ENCODE measurements at places on chromosomes 13 and 19.

GRCh38 chr13:83780227-83780626 lies 102.0 kb downstream of the SLITRK1 start:
- peak; percentile 63 for DNase-seq

DNA sequence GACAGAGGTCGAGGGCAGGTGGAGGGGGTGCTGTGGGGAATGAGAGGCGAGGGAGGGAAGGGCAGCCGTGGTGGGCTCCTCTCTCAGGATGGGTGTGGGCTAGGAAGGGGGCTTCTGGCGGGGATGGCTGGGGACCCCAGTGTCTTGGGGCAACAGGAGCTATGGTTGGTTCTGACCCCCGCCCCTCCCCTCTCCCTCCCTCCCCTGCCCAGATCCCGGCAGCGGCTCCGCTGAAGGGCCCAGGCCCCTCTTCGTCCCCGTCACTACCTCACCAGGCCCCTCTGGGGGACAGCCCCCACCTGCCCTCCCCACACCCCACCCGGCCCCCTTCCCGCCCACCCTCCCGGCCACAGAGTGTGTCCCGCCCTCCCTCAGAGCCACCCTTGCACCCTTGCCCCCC lies 19.3 kb upstream of the EHD2 start:
- DNase-seq = no peak

GRCh38 chr19:18009412-18010066 lies 1.6 kb downstream of the ARRDC2 start:
- DNase-seq = no peak

DNA sequence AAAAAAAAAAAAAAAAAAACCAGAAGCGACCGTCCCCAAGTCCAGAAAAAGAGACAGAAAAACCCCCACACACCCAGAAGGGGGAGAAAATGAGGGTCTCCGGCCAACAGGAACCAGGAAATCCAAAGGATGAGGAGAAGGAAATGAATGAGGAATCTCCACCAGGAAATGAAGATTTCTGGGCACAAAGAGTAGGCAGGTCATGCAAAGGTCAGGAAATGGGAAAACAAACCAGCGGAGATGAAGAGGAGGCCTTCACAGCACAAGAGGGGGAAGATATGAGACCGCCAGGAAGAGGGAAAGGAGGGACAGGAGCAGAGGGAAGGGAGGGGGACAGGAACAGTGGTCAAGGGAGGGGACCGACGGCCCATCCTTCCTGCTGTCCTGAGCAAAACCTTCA lies 5.8 kb downstream of the TEAD2 start:
- DNase-seq = no peak

GRCh38 chr13:93963266-93964145 lies 516.0 kb downstream of the DCT start:
- DNase-seq = peak; percentile 82

GRCh38 chr13:105177265-105177900 lies 1358.1 kb downstream of the EFNB2 start:
- no peak for DNase-seq

DNA sequence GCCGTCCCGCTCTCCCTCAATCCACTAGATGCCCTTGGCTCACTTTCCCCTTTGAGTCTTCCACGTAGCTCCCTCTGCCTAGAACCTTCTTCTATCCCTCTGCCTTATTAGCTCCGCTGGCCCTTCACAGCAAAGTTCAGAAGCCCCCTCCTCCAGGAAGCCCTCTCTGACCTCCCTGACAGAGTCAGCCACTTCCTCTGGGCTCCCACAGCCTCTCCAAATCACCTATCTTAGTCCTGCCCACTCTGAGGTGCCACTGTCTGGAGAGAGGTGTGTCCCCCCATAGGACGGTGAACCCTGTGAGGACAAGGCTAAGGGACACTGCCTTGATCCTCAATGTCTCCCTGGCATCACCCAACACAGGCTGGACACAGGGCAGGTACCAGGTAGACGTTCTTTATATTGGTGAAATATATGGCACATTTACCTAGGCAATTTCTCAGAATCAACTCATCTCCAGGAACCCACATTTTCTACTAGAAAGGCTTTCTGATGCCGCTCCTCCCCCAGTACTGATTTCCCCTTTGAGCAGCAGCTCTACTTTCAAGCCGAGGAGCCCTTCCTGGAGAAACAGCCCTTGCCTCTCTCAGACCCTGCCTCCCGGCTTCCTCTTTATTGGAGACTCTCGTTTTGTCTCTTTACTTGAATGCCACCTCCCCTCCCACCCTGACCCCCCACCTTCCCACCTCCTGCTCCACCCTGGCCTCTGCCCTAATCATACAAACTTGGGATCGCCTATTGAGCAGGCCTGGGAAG lies 3.4 kb upstream of the TGFB1 start:
- no peak for DNase-seq

- no peak for DNase-seq
These were observed 38.8 kb upstream of the GPI start for GRCh38 chr19:34325981-34326787.

DNA sequence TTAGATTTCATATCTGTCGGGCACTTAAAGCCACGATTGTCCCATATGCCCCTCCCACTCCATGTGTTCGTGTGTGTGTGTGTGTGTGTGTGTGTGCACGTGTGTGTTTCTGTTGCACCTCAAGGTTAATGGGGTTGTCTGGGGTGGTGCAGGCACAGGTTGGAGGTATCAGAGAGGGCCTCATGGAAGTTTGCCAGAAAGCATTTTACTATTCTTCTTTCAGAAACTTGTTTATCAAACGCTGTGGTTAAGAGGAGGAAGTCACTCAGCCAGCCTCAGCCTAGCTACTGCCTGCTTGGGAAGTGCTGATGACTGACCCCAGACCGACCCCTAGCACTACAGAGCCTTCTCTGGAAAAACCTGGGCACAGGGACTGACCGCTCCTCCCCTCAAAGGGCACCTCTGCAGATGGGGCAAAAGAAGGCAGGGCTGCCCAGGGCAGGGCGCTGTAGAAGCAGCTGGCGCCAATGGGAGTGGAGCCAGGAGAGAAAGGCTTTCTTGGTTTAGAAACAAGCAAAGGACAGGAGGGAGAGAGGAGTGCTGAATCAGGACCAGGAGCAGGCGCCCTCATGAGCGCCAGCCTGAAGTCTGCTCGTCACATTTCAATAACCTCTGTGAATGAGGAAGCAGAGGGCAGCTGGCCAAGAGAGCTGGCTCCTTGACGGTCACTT lies 3.9 kb downstream of the SIAH3 start:
- DNase-seq = peak; percentile 17

- DNase-seq = peak; percentile 14
These were observed 498.6 kb downstream of the KCTD12 start for GRCh38 chr13:76387566-76387965.

- peak; percentile 44 for DNase-seq
These were observed 436.6 kb upstream of the KLF12 start for GRCh38 chr13:74570834-74571233.

DNA sequence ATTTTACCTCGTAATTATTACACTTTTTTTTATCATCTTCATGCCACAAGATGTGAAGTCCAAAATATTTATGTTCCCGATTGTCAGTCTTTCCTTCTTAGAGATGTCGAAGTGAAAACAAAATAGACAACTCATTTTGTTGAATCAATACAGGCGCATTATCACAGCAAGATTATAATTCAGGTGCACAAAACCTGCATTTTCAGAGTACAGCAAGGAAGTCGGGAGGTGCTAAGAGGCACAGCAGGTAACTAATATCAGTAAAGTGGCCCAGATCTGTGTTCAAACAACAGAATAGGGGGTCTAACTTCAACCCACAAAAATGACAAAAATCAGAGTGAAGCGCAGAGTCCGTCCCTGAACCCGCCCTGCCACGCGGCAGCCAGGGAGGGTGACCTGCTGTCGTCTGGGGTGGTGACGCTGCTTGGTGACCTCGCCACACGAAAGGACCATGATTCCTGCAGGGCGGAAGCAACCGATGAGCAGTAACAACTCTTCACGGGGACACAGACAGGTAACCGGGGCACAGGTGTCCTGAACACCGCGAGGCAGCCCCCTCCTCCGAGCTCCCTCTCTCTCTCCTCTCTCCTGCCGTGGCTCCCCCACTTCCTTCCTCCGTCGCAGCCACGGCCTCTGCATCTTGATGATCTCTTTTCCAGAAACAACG lies 50.9 kb upstream of the SPACA7 start:
- no peak for DNase-seq

- DNase-seq = peak; percentile 63
These were observed 14.6 kb upstream of the SIN3B start for GRCh38 chr19:16814526-16815100.

DNA sequence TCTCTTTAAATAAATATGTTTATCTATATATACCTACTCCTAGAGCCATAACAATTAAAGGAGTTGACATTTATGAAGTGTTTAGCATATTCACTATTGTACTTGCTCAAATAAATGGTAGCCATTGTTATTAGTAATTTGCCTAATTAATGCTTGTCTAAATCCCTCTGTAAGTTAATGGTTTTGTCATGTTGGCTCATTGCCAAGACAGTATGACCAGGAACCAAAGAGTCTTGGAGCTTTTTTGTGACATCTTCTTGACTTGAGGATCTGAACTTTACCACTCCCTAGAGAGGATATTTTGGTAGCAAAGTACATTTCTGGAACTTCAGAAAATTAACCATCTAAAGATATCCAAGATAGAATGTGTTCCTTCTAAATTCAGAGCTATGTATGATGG lies 15.5 kb downstream of the FRY start:
- no peak for DNase-seq

DNA sequence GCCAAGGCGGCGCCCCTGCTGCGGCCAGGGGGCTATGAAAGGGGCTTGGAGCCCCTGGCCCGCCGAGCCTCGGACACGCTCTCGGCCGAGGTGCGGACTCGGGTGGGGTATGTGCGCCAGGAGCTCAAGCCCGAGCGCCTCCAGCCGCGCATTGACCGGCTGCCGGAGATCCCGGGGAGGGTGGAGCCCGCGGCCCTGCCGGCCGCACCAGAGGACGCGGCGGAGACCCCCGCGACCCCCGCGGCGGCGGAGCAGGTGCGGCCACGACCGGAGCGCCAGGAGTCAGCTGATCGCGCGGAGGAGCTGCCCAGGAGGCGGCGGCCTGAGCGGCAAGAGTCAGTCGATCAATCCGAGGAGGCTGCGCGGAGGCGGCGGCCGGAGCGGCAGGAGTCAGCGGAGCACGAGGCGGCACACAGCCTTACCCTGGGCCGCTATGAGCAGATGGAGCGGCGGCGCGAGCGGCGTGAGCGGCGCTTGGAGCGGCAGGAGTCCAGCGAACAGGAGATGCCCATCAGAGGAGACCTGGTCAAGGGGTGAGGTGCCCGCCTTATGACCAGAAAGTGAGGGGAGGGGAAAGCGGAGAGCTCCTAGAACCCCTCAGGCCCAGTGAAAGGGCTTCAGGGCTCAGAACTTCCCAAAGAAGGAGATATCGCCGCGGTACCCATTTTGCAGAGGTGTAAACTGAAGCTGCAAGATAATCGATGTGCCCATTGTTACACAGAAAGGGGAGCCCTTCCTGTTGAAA lies 8.8 kb upstream of the SHKBP1 start:
- no peak for DNase-seq

- no peak for DNase-seq
These were observed 20.2 kb downstream of the C19orf44 start for GRCh38 chr19:16516381-16516780.

GRCh38 chr19:33794683-33795369 lies 1.8 kb upstream of the KCTD15 start:
- DNase-seq = peak; percentile 26

- DNase-seq = no peak
These were observed 4.2 kb upstream of the OR7G3 start for GRCh38 chr19:9130965-9131364.

- DNase-seq = no peak
These were observed 1115.5 kb upstream of the SLC10A2 start for GRCh38 chr13:104181526-104182231.

DNA sequence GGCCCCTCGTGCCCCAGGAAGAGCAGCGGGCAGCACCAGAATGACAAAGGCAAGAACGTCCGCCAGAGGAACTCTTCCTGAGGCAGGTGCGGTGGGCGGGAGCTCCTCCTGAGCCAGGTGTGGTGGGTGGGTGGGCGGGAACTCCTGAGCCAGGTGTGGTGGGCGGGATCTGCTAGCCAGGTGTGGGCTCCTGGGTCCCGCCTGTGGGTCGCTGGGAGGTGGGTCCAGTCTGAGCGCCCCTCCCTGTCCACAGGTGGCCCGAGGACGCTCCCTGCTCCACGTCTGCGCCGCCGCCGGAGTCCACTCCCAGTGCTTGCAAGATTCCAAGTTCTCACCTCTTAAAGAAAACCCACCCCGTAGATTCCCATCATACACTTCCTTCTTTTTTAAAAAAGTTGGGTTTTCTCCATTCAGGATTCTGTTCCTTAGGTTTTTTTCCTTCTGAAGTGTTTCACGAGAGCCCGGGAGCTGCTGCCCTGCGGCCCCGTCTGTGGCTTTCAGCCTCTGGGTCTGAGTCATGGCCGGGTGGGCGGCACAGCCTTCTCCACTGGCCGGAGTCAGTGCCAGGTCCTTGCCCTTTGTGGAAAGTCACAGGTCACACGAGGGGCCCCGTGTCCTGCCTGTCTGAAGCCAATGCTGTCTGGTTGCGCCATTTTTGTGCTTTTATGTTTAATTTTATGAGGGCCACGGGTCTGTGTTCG lies 7.0 kb upstream of the HCN2 start:
- no peak for DNase-seq

GRCh38 chr13:35909837-35910540 lies 221.2 kb downstream of the DCLK1 start:
- DNase-seq = no peak

DNA sequence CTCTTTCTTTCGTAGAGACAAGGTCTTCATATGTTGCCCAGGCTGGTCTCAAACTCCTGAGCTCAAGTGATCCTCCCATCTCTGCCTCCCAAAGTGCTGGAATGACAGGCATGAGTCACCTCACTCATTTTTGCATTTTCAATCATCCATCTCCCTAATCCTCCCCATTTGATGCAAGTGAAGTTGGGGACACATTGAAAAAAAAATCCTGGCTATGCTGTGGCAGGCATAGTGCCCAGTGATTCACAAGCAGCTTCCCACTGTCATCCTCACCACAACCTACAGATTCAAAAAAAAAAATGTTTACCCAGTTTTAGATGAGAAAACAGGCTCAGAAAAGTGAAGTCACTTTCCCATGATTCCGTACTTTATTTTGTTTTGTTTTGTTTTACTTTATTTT lies 44.7 kb upstream of the USP29 start:
- DNase-seq = no peak

DNA sequence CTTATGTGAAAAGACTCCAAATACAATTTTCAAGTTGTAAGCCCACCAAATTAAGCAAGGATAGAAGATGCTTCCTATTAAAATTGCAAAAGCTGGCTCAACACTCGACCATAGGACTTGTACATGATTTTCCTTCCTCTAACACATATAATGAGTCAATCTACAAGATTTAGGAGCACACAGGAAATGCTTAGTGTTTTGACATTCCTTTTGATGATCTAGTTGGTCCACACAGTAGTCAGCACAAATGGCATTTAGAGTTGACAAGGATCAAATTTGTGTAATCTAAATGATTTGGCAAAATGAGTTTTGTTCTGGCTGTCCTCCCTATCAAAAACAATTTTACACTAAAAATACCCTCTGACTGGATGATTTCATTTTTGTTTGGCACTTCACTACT lies 340.2 kb downstream of the DIAPH3 start:
- DNase-seq = peak; percentile 44

DNA sequence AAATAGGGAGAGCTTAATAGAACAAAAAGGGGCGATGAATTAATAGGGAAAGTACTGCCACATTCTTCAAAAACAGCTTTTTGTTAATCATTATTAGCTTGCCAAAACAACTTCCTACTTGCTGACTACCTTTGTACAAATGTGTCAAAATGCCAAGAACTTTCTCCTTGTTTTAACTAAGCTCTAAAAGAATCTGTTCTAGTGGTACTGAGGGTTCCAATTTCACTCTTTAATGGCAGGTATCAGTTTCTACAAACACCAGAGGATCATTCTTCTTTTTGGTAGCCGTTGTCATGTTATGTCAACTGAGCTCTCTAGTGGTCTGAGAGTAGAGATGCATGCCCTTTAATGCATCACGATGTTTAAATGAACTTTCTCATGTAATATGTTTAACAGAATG lies 29.4 kb upstream of the FBXL3 start:
- no peak for DNase-seq
